ENCODE measurements at places on chromosomes 5 and 9. TPM values are rescaled to one million over a fixed set of nuclear protein-coding genes. Genes with fewer than 3 reads are reported as not detected.
A peak's percentile ranks its signal among the peaks of the same experiment; 100 is the strongest.

Gene MYOT
- not detected for total RNA-seq

Gene GOLGA2
- 97.7 TPM for total RNA-seq

Gene RLN1
- 0.44 TPM for total RNA-seq

Gene PCDHGA8
- total RNA-seq, result 0.18 TPM

Gene BRD9
- total RNA-seq, result 76.2 TPM

Gene PRLR
- 1.6 TPM for total RNA-seq

Gene COL23A1
- 0.18 TPM for total RNA-seq

Gene FOXD4L4
- total RNA-seq, result 0.26 TPM

Gene TAS2R1
- total RNA-seq, result 0.82 TPM

DNA sequence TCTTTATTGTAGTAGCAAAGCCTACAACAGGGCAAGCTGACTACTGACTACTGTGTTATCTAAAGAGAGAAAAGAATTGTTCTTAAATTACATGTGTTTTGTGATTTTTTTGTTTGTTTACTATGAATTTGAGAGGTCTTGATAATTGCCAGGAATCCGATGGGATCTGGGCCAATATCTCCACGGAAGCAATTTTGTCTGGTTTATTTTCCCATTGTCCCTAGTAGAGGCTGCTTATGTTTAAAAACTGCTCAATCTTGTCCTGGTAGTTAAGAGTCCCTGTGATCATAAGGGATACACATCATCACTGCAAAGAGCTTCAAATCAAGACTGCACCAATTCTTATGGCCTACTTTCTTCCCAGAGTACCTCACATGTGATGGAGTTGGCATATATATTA, 94.4 kb downstream of the GLDC start:
- H3K4me1 ChIP-seq, result no peaks in the 10 kb centered on the region
- peak overlapping the region; percentile 70 for H3K27ac ChIP-seq
- H3K27me3 ChIP-seq, result no peaks in the 10 kb centered on the region
- DNase-seq, result no peak

DNA sequence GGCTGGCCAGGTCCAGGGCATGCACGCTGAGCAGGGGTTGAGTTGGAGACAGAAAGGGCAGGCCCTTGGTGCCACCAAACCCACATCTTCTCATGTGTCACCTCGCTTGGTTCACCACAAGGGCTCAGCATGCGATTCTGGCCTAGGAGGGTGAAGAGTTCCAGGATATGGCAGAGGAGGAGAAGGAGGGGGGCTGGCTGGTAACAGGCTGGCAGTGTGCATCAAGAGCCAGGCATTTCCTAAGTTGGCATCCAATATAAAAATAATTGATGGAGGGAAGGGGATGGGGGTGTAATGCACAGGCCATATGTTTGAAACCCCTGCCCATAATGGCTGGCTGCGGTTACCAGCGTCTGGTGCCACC, 255.6 kb downstream of the NFIB start:
- no peaks in the 10 kb centered on the region for H3K4me1 ChIP-seq
- no peak overlapping the region for H3K27ac ChIP-seq
- DNase-seq, result no peak
- H3K27me3 ChIP-seq, result no peaks in the 10 kb centered on the region

- H3K4me1 ChIP-seq, result no peaks in the 10 kb centered on the region
- H3K27ac ChIP-seq, result no peak overlapping the region
- no peaks in the 10 kb centered on the region for H3K36me3 ChIP-seq
- no peak overlapping the region for H3K4me3 ChIP-seq
Measured at GRCh38 chr9:8924562-8924961, 1125.0 kb upstream of the DMAC1 start.

GRCh38 chr5:159878988-159879471, 37.3 kb upstream of the ADRA1B start:
- no peaks in the 10 kb centered on the region for H3K36me3 ChIP-seq
- H3K27me3 ChIP-seq, result no peaks in the 10 kb centered on the region
- H3K4me1 ChIP-seq, result no peaks in the 10 kb centered on the region
- DNase-seq, result peak; percentile 76
- no peak overlapping the region for H3K4me3 ChIP-seq
- H3K27ac ChIP-seq, result no peak overlapping the region

DNA sequence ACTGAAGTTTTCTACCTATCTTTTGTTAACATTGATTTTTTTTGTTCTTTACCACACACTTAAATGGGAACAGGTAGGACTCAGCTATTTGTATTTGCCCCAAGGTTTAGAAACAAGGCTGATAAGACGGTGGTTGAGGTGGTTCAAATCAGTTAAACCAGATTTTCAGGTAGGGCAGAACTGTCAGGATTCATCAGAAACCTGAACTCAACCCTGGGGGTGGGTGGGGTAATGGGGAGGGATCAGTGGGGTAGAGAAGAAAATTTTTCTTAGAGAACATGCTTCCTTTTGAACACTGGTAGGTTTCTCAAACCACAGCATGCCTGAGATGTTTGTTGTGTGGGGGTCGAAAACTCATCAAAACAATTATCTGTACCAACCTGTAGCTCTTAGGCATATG, 113.0 kb downstream of the BASP1 start:
- H3K27me3 ChIP-seq, result no peaks in the 10 kb centered on the region
- H3K4me1 ChIP-seq, result peaks cover 38% of the 10 kb centered on the region
- no peak overlapping the region for H3K4me3 ChIP-seq
- no peak overlapping the region for H3K27ac ChIP-seq
- peak; percentile 32 for DNase-seq
- H3K36me3 ChIP-seq, result no peaks in the 10 kb centered on the region

GRCh38 chr5:2757563-2758351, 6.3 kb upstream of the IRX2 start:
- DNase-seq, result peak; percentile 64
- H3K4me1 ChIP-seq, result peaks cover 15% of the 10 kb centered on the region
- no peaks in the 10 kb centered on the region for H3K36me3 ChIP-seq
- no peak overlapping the region for H3K27ac ChIP-seq

DNA sequence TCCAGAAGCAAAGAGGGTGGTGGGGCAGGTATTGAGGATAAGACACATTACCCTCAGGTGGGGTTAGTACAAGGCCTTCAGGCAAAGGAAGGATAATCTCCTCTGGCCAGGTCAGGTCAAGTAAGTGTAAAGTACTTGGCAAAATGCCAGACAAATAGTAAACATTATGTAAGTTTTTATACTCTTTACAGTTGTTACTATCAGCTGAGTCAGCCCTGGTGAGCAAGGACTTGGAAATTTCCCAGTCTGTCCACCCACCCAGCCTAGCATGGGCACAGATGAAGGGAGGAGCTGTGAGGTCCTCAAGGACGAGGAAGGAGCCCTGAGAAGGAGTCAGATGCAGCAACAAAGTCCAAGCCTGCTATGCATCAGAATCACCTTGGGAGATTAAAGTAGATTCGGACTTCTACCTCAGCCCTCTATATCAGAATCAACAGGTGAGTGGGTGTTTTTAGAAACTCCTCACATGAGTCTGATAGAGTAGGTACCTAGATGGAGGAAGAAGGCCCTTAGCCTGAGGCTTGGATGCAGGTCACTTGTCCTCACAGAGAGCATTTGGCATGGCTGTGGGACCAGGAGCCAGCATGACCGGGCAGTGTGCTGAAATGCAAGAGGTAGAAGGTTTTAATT, 50.2 kb upstream of the BARX1 start:
- no peaks in the 10 kb centered on the region for H3K4me1 ChIP-seq
- H3K36me3 ChIP-seq, result no peaks in the 10 kb centered on the region
- H3K27me3 ChIP-seq, result no peaks in the 10 kb centered on the region
- H3K27ac ChIP-seq, result no peak overlapping the region

GRCh38 chr9:93122721-93123221, 11.3 kb downstream of the NINJ1 start:
- H3K27me3 ChIP-seq, result no peaks in the 10 kb centered on the region
- no peak overlapping the region for H3K4me3 ChIP-seq
- no peaks in the 10 kb centered on the region for H3K36me3 ChIP-seq
- no peaks in the 10 kb centered on the region for H3K4me1 ChIP-seq

GRCh38 chr5:13552361-13552760, 392.1 kb downstream of the DNAH5 start:
- H3K36me3 ChIP-seq, result no peaks in the 10 kb centered on the region
- no peak overlapping the region for H3K4me3 ChIP-seq
- no peak overlapping the region for H3K27ac ChIP-seq

- no peaks in the 10 kb centered on the region for H3K27me3 ChIP-seq
- H3K27ac ChIP-seq, result no peak overlapping the region
- DNase-seq, result no peak
- H3K4me1 ChIP-seq, result no peaks in the 10 kb centered on the region
Measured at GRCh38 chr5:115377468-115378217, 81.2 kb upstream of the CCDC112 start.

DNA sequence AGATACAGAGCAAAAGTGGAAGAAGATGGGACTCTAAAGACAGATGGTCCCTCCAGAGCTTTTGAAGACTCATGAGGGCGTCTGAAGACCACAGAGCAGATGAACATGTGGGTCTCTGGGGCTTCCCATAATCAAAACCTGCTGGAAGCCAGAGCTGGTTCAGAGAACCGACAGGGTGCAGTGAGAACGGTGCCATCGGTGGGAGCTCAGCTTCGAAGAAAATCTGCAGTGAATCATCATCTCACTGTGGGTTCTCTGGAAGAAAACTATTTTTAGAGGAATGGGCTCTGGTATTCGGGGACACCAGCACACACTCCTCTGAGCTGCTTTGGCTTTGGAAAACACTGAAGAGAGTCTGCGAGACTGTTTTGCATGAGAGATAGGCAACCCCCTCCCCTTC, 222.4 kb upstream of the PANK3 start:
- DNase-seq, result no peak
- no peak overlapping the region for H3K27ac ChIP-seq
- no peaks in the 10 kb centered on the region for H3K27me3 ChIP-seq

GRCh38 chr5:174741352-174741751, 17.0 kb downstream of the MSX2 start:
- peaks cover 5% of the 10 kb centered on the region for H3K4me1 ChIP-seq
- DNase-seq, result no peak
- H3K36me3 ChIP-seq, result no peaks in the 10 kb centered on the region
- no peaks in the 10 kb centered on the region for H3K27me3 ChIP-seq

Measured in Caco-2 (cell line).